ENCODE measurements at places on chromosomes 1 and 21. TPM values are rescaled to one million over a fixed set of nuclear protein-coding genes. Genes with fewer than 3 reads are reported as not detected.
A peak's percentile ranks its signal among the peaks of the same experiment; 100 is the strongest.

DNA sequence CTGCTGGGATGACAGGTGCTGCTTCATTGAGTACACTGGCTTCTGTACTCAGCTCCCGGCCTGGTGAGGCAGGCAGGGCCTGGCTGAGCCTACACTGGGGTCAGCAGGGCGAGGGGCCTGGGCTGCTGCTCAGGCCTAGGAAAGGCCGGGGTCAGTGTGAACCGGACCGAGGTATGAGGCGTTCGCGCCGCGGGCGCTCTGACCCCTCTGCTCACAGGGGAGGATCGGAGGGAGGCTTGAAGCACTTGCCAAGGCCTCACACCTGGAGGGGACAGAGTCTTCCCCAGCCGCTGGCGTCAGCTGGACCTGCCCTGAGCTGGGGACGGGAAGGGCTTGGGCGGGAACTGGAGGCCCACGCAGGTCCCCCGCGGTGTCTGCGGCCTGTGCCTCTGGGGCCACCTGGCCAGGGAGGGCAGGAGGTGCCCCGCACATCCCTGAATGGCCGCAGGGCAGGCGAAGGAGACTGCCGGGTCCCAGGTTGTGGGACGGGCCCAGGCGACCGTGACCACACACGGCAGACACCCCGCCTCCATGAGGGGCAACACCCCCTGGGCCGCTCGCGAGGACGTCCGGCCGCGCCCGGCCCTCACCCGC lies 466 bp downstream of the PEX10 start:
- DNase-seq, result no peak

DNA sequence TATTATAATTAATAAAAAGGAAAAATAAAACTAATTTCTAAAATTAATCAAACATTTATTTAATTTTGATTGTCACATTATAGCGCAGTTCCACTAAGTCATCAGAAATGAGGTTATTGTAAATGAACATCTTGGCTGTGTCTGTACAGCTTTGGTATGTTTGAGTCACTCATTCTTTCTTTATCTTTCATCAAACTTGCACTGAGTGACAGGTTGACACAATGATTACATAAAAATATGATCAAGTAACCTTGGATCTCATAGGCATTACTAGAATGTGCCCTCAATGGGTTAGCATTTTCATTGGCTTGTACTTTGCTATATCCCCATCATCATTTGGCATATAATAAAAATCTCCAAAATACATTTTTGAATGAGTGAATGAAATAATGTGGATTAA lies 1353.2 kb upstream of the ADGRL2 start:
- no peak for DNase-seq

DNA sequence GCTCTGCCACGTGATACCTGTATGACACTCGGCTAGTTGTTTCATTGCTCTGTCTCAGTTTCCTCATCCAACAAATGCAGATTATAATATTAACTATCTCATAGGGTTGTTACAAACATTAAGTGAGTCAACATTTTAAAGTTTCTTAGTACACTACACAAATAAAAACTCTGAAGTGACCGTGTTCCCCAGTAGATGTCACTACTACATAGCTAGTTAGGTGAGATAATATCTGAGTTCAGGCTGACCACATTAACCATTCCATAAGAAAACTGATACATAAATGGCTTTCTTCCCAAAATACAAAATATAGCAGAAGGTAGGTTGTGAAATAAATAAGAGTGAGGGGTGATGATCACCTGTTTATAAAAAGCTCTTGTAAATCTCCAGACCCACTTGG lies 214.1 kb downstream of the NUF2 start:
- DNase-seq, result peak; percentile 30

- DNase-seq, result no peak
Measured at GRCh38 chr1:23696335-23696989, 4.9 kb downstream of the RPL11 start.

The LCE3D gene
- total RNA-seq, result not detected

The C1QB gene
- total RNA-seq, result not detected

The NR5A2 gene
- total RNA-seq, result 12.1 TPM

The TBX19 gene
- 2.3 TPM for total RNA-seq
